NCI-H2107 (cell line): ENCODE measurements at places on chromosomes 13 and 19.

- no peak for DNase-seq
These were observed 9.3 kb upstream of the LAIR1 start for GRCh38 chr19:54373781-54374631.

GRCh38 chr13:24348797-24349515, 39.6 kb downstream of the C1QTNF9 start:
- DNase-seq = no peak

DNA sequence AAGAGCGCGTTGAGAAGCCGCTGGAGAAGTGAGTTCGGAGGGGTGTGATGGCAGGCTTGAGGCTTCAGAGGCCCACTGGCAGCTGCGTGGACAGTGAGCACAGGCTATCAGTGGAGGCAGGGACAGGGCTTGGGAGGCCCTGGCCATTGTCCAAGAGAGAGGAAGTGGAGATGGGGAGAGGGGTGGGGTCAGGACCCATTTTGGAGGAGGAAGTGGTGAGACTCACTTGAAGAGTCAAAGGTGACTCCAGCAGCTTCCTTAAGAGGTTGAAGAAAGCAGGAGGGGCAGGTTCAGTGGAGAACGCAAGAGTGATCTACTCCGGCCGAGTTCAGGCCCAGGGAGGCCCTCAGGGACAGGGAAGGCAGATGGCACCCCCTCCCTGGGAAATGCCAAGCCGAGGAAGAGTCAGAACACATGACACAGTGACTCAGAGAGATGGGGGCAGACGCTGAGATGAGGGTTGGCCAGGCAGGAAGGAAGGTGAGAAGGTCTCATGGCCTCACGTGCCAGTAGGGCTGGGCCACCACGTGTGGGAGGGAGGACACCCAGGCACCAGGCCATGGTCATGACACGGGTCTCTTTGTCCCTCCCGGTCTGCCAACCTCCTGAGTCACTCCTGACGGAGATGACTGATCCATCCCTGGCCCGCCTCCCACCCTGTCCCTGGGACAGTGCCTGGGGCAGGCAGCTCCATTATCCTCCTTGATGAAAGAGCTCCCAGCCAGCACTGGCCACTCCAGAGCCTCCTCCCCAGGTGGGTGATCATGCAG, 10.1 kb upstream of the CD22 start:
- DNase-seq = no peak

- no peak for DNase-seq
These were observed 89.4 kb downstream of the KCTD12 start for GRCh38 chr13:76796851-76797250.

GRCh38 chr19:15780610-15781418, 6.6 kb upstream of the OR10H5 start:
- no peak for DNase-seq

DNA sequence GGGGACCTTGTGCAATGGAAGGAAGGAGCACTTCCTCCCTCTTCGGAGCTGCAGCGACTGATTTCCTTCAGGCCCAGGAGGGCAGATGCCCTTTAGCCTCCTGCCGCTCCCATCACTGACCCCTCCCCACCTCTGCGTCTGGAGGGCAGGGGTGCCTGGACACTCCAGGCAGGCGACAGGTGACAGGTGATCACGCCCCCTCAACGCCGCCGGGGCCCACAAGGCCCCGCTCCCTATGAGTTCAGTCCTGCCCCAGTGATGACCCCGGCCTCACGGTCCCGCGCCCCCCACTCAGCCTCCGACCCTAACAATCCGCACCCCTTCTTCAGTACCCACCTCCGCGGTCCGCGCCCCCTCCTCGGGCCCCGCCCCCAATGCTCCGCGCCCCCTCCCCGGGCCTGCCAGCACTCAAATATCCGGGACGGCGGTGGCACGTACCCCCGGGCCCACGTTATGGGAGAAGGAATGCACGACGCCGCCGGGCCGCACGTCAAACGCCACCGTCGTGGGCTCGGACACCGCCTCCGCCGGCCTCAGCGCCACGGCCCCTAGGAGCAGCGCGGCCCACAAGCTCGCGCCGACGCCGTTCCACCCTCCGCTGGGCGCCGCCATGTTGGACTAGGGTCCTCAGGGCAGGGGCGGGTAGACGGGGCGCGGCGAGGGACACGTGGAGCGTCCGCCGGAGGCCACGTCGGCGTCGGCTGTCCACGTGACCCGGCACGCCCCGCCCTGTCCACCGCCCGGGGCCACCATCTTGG, at the start of gene MYDGF:
Gene MYDGF (minus strand): TSS at position 620 of the 758 bp plus-strand sequence. CDS start 8 bp downstream, at position 612.
- DNase-seq = peak; percentile 65

- no peak for DNase-seq
These were observed 11.2 kb upstream of the F2RL3 start for GRCh38 chr19:16877581-16877980.

- no peak for DNase-seq
These were observed 2.7 kb upstream of the HNRNPL start for GRCh38 chr19:38852231-38853044.

GRCh38 chr13:31110169-31110568, 51.5 kb downstream of the HSPH1 start:
- no peak for DNase-seq

GRCh38 chr19:40005691-40006272, 8.9 kb downstream of the ZNF546 start:
- DNase-seq = no peak

DNA sequence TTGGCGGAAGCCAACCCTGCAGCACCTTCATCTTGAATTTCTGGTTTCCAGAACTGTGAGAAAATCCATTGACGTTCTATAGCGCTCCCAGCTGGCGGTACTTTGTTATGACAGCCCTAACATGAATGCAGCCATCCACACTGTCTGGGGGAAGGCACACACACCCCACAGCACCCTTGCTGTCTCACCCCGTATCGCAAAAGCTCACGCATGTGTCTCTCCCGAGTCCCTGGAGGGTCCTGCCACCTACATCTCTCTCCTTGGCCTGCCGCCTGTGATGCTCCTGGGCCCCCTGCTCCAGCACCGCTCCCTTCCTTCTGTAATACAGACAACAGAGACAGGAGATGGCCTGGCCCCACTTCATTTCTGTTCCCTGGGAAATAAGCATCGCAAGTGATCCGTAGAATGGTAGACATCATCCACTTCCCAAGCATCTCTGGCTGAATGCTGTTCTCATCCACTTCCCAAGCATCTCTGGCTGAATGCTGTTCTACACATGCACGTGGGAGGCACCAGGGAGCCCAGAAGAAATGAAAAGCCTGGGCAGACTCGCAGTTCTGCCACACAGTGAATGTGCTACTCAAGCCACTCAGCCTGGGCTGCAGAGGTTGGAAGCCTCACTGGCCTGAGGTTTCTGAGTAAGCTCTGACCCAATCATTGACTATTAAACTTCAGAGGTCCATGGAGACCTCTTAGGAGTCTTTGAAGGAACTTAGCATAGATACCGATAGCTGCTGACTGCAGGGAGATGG, 29.6 kb downstream of the EPN1 start:
- DNase-seq = no peak

GRCh38 chr13:26523007-26523406, 34.5 kb upstream of the WASF3 start:
- no peak for DNase-seq

DNA sequence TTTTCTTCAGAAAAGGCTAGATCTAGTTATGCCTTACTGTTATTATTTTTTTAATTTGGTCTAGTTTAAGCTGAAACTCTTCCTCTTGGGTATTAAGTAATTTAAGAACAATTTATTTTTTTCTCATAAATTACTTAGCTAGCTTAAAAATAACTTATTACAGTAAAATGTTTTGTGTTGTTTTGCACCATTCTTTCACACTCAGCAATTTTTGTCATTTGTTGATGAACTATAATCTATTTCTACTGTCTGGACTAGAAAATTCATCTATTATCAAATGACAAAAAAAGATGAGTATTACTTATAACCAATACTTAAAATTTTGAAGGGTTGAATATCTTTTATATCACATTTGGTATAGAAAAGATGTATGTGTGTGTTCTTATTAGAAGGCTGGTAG, 1.6 kb upstream of the LPAR6 start:
- no peak for DNase-seq

DNA sequence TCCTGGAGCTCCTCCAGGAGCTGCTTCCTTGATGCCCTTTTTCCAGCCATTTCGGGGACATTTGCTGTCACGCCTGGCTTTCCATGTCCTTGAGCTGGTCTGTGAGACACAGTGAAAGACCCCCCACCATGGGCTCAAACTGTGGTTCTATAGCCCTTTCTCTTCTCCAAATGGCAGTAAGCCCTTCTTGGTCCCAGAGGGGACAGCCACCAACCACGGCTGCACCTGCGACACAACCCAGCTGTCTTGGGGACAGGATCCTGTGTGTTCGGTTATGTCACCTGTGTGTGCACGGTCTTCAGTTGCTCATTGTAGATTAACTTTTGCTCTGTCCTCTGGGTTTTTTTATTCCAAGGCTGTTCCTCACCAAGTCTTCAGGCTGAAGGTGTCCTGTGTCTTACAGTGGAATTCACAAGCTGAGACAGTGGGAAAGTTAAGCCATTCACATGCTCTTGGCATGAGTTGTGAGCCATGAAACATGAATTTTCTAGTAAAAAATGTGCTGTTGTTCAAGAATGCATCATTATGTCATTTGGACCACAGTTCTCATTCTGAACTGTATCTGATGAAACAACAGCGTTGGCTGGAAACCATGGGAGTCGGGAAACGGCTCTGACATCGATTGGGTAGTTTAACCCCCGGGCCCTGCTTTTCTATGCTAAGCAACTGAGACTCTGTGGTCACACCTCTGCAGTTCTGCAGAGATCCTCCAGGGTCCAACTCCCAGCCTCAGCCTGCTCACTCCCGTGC, 129.5 kb upstream of the MCF2L start:
- no peak for DNase-seq

DNA sequence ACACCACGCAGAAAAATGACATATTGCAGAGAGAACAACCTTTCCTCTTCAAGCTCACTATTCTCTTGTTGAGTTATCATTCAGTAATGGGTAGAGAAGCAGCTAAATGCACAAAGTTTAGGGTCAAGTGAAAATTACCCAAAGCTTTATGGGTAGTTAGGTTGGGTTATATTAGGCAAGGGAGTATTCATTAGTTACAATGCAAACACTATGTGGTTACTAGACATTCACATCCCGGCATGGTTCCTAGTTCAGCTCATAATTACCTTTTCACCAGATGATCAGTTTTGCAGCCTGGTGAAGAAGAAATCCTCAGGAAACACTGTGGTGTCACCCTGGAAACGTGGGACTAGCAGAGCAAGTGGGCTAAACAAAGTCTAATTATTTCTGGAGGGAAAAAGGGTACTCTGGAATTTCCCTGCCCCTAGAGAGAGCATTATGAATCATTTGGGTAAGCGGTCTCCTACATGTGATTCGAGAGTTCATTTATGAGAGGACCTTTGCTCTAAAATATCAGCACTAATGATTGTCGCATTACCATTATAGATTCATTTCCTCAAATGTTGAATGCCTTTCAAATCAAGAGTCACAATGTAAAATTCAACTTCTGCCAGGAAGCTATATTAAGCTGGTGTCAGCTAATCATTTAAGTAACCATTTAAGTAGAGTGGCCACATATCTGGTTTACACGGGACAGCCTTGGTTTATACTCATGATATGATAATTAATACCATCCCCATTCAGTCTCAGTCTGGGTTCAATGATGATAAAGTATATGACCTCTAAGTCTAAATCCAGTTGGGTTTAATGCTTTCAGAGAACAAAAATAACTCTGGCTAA, 1208.0 kb downstream of the DIAPH3 start:
- DNase-seq = no peak

- no peak for DNase-seq
These were observed 35.3 kb downstream of the OLFM2 start for GRCh38 chr19:9901020-9901419.

DNA sequence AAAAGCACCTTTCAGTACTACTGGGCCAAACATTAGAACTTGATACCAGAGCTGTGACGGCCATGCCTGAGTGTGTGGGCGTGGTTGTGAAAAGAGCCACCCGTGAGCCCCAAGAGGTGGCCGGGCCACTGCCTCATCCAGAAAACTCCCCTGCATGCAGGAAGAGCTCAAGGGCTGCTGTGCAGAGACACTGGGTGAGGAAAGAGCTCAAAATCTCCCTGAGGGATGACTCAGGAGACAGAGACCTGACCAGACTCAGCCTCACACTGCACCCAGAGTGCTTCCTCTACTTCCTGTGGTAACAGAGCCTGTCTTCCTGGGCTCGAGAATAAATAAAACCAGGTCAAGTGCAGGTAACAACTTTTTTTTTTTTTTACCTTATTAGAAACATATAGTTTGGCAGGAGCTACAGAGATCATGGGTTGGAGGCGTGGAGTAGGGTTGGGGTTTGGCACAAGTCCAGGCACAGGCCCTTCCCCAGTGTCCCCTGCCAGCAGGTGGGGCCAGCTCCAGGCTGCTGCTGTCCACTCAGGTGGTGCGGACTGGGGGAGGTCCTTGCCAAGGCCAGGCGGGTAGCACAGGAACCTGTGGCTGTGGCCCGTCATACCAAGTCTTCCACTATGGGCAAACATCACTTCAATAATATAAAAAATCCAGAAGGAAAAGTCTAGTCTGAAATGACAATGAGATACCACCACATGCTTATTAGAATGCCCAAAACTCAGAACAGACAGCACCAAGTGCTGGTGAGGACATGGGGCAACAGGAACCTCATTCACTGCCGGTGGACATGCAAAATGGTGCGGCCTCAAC, 25.5 kb downstream of the ELL start:
- DNase-seq = no peak

- DNase-seq = no peak
These were observed 108.2 kb downstream of the EDNRB start for GRCh38 chr13:77810430-77810829.

DNA sequence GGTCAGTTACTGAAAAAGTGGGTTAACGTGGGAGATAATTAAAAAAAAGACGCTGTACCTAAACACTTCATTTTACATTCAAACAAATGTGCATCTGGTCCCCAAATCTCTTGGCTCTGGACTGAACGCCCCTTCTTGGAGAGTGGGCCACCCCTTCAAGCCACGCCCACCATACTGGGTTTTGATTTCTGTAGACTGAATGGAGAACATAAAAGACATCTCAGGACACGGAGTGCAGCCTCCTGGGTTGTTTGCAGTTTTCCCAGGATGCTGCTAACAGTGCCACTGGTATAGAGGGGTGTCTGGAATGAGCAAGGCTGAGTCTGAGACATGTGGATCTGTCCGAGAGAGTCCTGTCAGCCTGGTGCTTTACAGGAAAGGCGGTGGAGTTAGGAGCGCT, 10.6 kb downstream of the TFDP1 start:
- no peak for DNase-seq

DNA sequence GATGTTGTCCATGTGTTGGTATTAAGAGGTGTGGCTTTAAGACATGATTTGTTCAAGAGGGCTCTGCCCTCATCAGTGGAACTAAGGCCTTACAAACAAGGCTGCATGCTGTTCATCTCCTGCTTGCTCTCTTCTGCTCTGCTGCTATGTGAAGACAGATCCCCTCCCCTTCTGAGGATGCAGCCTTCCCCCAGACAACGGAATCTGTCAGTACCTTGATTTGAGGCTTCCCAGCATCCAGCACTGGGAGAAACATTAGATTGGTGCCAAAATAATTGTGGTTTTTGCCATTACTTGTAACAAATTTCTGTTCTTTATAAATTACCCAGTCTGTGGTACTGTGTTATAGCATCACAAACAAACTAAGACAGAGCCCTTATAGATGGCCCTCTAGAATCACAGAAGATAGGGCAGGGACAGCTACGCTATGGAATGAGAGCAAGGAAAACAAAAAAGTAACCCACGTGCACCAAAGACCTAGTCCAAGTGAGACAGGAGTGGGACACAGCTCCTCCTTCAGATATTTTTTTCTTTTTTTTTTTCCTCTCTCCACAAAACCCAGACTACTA, 151.5 kb upstream of the RXFP2 start:
- DNase-seq = no peak
